ENCODE measurements at places on chromosomes 2 and 18. TPM values are rescaled to one million over a fixed set of nuclear protein-coding genes. Genes with fewer than 3 reads are reported as not detected.
A peak's percentile ranks its signal among the peaks of the same experiment; 100 is the strongest.

- H3K27me3 ChIP-seq = no peaks in the 10 kb centered on the region
- no peak overlapping the region for H3K4me3 ChIP-seq
- DNase-seq = peak; percentile 51
- no peak overlapping the region for H3K27ac ChIP-seq
- peaks cover 18% of the 10 kb centered on the region for H3K4me1 ChIP-seq
These were observed 80.2 kb downstream of the SMAD4 start for GRCh38 chr18:51110073-51110797.

DNA sequence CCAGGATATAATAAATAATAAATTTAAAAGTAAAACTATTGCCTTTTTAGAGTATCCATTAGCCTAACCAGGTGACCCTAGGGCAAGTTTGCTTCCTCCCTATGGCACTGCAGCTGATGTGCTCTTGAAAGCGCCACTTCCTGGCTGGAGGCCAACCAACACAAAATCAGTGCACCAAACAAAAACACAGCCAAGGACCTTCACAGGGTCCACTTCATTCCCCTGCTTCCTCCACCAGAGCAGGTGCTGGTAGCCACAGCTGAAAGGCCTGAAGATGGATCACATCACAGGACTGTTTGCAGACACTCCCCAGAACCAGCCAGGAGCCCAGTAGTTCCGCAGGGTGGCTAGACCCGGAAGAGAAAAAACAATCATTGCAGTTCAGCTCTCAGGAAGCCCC, 108.8 kb downstream of the TWIST2 start:
- DNase-seq = no peak
- H3K4me1 ChIP-seq = no peaks in the 10 kb centered on the region
- peaks cover 19% of the 10 kb centered on the region for H3K27me3 ChIP-seq
- H3K27ac ChIP-seq = no peak overlapping the region
- no peaks in the 10 kb centered on the region for H3K36me3 ChIP-seq
- no peak overlapping the region for H3K4me3 ChIP-seq

DNA sequence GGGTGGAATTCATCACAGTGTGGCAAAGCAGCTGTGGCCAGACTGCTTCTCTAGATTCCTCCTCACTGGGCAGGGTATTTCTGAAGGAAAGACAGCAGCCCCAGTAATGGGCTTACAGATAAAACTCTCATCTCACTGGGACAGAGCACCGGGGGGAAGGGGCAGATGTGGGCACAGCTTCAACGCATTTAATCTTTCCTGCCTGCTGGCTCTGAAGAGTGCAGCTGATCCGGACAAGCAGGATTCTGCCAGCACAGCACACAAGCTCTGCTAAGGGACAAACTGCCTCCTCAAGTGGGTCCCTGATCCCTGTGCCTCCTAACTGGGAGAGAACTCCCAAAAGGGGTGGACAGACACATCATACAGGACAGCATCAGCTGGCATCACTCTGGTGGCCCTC, 779.9 kb upstream of the CNTNAP5 start:
- H3K4me3 ChIP-seq = no peak overlapping the region
- no peak for DNase-seq
- no peaks in the 10 kb centered on the region for H3K36me3 ChIP-seq
- H3K27ac ChIP-seq = no peak overlapping the region

The CTNNA2 gene
- not detected for total RNA-seq

DNA sequence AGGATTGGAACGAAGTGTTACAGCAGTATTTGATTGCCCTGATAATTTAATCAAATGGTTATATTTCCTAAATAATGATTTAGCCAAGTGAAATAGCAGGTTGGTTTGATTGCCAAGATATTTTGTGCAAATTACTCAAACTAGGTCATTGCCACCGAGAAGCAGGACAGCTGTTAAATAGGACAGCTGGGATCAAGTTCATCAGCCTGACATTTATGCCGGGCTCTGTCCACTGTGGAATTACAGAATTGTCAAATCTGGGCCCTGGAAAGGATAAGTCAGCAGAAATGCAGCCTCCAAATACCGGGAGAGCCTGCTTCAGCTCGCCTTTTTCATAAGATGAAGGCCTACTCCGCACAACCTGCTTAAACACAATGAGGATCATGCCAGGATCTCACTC, 73.9 kb upstream of the RPL31 start:
- no peak overlapping the region for H3K4me3 ChIP-seq
- peaks cover 3% of the 10 kb centered on the region for H3K4me1 ChIP-seq
- DNase-seq = no peak

The ARHGEF4 gene
- total RNA-seq = 0.11 TPM

- peaks cover 36% of the 10 kb centered on the region for H3K4me1 ChIP-seq
- peak overlapping the region; percentile 87 for H3K27ac ChIP-seq
- H3K4me3 ChIP-seq = peak overlapping the region; percentile 99
These were observed 621 bp downstream of the TXNL1 start for GRCh38 chr18:56637711-56638231.

DNA sequence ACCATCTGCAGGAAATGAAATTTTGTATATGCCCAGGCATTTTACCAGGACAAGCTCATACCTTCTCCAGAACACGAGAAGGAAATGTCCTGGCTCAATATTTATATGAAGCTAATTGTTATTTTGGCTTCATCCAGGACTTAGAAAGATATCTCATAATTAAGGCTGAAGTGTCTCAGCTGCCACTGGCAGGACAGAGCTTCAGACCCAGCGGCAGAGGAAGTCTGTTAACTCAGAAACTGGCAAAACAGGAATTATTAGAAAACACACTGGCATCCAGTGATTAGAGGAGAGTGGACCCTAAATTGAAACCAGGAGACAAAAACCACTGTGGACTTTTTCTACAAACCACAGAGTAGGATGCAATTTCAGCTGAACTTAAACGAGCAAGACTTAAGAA, 329.7 kb downstream of the CYRIA start:
- no peak overlapping the region for H3K4me3 ChIP-seq
- H3K4me1 ChIP-seq = no peaks in the 10 kb centered on the region
- no peak for DNase-seq
- H3K27ac ChIP-seq = no peak overlapping the region

The DSC2 gene
- total RNA-seq = not detected

- peaks cover 58% of the 10 kb centered on the region for H3K36me3 ChIP-seq
- DNase-seq = no peak
- no peak overlapping the region for H3K27ac ChIP-seq
- no peak overlapping the region for H3K4me3 ChIP-seq
- peaks cover 26% of the 10 kb centered on the region for H3K4me1 ChIP-seq
These were observed 5.9 kb downstream of the MDH1 start for GRCh38 chr2:63594660-63595059.

DNA sequence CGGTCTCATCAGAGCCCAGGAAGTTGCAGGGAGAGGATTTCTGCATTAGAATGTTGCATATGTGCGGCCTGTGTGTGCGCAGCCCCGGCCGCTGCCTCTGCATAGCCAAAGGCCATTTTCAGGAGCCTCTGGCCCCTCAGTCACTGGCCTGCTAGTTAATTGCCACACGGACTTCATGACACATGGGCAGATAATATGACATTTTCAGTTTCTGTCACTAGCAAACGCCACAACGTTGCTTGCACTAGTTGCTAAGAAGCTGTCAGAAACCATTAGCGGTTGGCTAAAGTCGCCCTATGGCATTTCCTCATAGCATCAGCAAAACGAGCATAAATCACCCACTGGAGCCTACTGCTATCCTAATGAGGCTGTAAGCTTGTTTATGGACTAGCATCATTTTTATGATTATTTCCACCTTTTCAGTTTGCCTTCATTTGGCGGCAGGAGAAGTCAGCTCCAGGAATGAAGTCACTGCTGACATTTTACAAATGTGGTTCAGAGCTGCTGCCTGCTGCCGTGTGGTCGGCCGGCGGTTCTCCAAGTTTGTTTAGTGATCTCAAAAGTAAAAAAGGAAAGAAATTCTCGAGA, 73.7 kb downstream of the MEIS1 start:
- H3K36me3 ChIP-seq = no peaks in the 10 kb centered on the region
- no peak for DNase-seq
- H3K4me1 ChIP-seq = no peaks in the 10 kb centered on the region
- no peak overlapping the region for H3K4me3 ChIP-seq
- no peak overlapping the region for H3K27ac ChIP-seq

GRCh38 chr2:80896576-80896975, 592.0 kb upstream of the LRRTM1 start:
- H3K4me1 ChIP-seq = no peaks in the 10 kb centered on the region
- no peak for DNase-seq
- no peaks in the 10 kb centered on the region for H3K27me3 ChIP-seq
- no peak overlapping the region for H3K27ac ChIP-seq
- no peak overlapping the region for H3K4me3 ChIP-seq

The CPLX4 gene
- not detected for total RNA-seq

The ALPI gene
- not detected for total RNA-seq

- no peak overlapping the region for H3K4me3 ChIP-seq
- no peaks in the 10 kb centered on the region for H3K36me3 ChIP-seq
- H3K4me1 ChIP-seq = no peaks in the 10 kb centered on the region
- no peaks in the 10 kb centered on the region for H3K27me3 ChIP-seq
- no peak overlapping the region for H3K27ac ChIP-seq
These were observed 77.4 kb downstream of the TWIST2 start for GRCh38 chr2:238925281-238925680.

The MDH1B gene
- total RNA-seq = 0.55 TPM

GRCh38 chr2:156466739-156467405, 30.7 kb downstream of the GPD2 start:
- no peak for DNase-seq
- peaks cover 29% of the 10 kb centered on the region for H3K4me1 ChIP-seq
- peaks cover 8% of the 10 kb centered on the region for H3K36me3 ChIP-seq
- no peak overlapping the region for H3K4me3 ChIP-seq
- H3K27ac ChIP-seq = no peak overlapping the region

DNA sequence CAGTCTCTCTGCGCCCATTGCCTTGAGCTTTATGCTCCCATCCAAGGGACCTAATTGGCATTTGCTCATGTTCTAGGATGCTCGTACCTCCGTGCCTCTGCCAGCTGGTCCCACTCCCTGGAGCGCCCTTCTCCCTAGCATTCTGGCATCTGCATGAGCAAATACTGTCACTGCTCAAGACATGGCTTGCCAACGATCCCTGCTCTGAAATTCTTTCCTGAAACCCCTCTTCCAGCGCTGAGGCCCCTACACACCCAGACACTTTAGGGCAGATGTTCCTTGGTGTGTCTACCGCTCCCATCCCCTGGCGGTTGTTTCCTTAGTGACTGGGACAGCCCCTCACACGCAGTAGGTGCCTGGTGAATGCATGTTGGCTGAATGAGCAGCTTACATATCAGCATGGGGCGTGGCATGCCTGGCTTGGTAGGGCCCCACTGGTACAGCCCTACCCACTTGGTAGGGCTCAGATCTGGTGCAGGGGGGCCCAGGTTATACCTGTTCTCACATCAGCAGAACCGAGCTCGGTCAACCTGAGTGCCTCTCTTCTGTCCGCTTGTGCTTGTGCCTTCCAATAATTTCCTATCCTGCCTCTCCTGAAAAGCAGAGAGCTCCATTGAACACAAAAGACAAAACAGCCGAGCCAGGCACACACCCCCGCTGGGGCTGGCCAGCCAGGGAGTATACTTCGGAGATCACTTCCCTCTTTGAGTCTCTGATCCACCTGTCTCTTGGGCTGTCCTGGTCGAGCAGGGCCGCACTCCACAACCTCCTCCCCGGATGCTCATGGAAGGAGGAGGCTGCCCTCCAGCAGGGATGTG, 59.2 kb downstream of the INHBB start:
- H3K27me3 ChIP-seq = no peaks in the 10 kb centered on the region
- no peak for DNase-seq
- no peaks in the 10 kb centered on the region for H3K36me3 ChIP-seq
- H3K27ac ChIP-seq = no peak overlapping the region
- H3K4me1 ChIP-seq = no peaks in the 10 kb centered on the region

The ALPP gene
- total RNA-seq = not detected

- peaks cover 18% of the 10 kb centered on the region for H3K27me3 ChIP-seq
- no peak for DNase-seq
- H3K36me3 ChIP-seq = no peaks in the 10 kb centered on the region
- H3K4me1 ChIP-seq = peaks cover 7% of the 10 kb centered on the region
These were observed 92.9 kb upstream of the SIX2 start for GRCh38 chr2:45102141-45102540.

The SLC9A4 gene
- 0.09 TPM for total RNA-seq

DNA sequence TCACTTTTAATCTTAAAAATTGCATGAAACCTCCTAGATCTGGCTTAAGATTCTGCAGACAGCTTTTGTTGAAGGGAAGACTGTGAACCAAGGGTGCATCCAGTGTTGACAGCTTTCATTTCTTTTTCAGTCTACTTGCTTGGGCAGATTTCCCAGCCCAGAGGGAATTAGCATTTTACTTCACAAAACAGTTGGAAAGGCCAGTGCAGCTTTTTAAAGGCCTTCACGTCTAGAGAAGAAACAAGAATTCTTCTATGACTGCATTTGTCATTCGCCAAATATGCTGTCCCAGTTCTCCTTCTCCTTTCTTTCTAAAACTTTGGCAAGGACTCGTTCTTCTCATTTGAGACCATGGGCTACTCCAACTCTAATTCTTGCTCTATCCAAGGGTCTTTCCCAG, 17.4 kb downstream of the NTSR2 start:
- no peak for DNase-seq
- no peak overlapping the region for H3K27ac ChIP-seq
- H3K4me1 ChIP-seq = no peaks in the 10 kb centered on the region
- no peaks in the 10 kb centered on the region for H3K36me3 ChIP-seq

GRCh38 chr18:40159141-40160017, 1795.7 kb upstream of the PIK3C3 start:
- DNase-seq = no peak
- no peaks in the 10 kb centered on the region for H3K27me3 ChIP-seq
- no peaks in the 10 kb centered on the region for H3K4me1 ChIP-seq

GRCh38 chr2:223688094-223688835, 86.1 kb upstream of the SCG2 start:
- no peak for DNase-seq
- no peak overlapping the region for H3K27ac ChIP-seq
- peaks cover 2% of the 10 kb centered on the region for H3K4me1 ChIP-seq
- no peak overlapping the region for H3K4me3 ChIP-seq
- peaks cover 22% of the 10 kb centered on the region for H3K27me3 ChIP-seq

GRCh38 chr2:181810823-181811695, 80.5 kb upstream of the ITPRID2 start:
- no peaks in the 10 kb centered on the region for H3K36me3 ChIP-seq
- H3K27me3 ChIP-seq = peaks cover 11% of the 10 kb centered on the region
- DNase-seq = no peak
- no peak overlapping the region for H3K4me3 ChIP-seq
- H3K27ac ChIP-seq = peak overlapping the region; percentile 4

The STPG4 gene
- total RNA-seq = not detected

The CTLA4 gene
- total RNA-seq = 166 TPM

GRCh38 chr18:66066191-66066590, 315.4 kb downstream of the CDH7 start:
- no peaks in the 10 kb centered on the region for H3K36me3 ChIP-seq
- H3K27ac ChIP-seq = no peak overlapping the region
- no peaks in the 10 kb centered on the region for H3K27me3 ChIP-seq
- H3K4me1 ChIP-seq = no peaks in the 10 kb centered on the region
- H3K4me3 ChIP-seq = no peak overlapping the region
- DNase-seq = no peak

The GAD1 gene
- 41.4 TPM for total RNA-seq

The SLC16A14 gene
- total RNA-seq = 7.8 TPM

The CBLN2 gene
- total RNA-seq = not detected

The ADNP2 gene
- 28.9 TPM for total RNA-seq

Measured in activated T-helper 2 cell treated with anti-CD3 and anti-CD28 coated beads, Interferon-gamma antibody, Interleukin-2, Interleukin-4, amounts not matched to agents 10 μg/mL and 5 μg/mL and 100 μg/mL, durations not matched to agents 14 hours and 24 hours and 36 hours (primary cell).